Sigmoid colon (tissue), 7 donors: ENCODE measurements at places on chromosomes 7 and 10. TPM values are rescaled to one million over a fixed set of nuclear protein-coding genes. Genes with fewer than 3 reads are reported as not detected.

CDK1 gene
- total RNA-seq = 1.1 TPM

GATA3 gene
- not detected for total RNA-seq

RASA4B gene
- 17.2 TPM for total RNA-seq

- H3K4me3 ChIP-seq = peak within 1 kb of the TSS; percentile 68
- no peaks in the 10 kb centered on the region for H3K27me3 ChIP-seq
- no peak for DNase-seq
- no peaks in the 10 kb centered on the region for H3K4me1 ChIP-seq
- peak within 1 kb of the TSS; percentile 95 for H3K27ac ChIP-seq
- no peaks in the 10 kb centered on the region for H3K36me3 ChIP-seq
Observed at GRCh38 chr10:119872610-119872859, at the start of gene MCMBP. TSS of gene MCMBP (minus strand) at chr10:119872843. CDS start at chr10:119872584, 259 bp downstream.

GRCh38 chr10:3196958-3197347, 24.4 kb upstream of the PITRM1 start:
- no peaks in the 10 kb centered on the region for H3K36me3 ChIP-seq
- H3K4me3 ChIP-seq = no peak overlapping the region
- H3K4me1 ChIP-seq = peaks cover 16% of the 10 kb centered on the region

DNA sequence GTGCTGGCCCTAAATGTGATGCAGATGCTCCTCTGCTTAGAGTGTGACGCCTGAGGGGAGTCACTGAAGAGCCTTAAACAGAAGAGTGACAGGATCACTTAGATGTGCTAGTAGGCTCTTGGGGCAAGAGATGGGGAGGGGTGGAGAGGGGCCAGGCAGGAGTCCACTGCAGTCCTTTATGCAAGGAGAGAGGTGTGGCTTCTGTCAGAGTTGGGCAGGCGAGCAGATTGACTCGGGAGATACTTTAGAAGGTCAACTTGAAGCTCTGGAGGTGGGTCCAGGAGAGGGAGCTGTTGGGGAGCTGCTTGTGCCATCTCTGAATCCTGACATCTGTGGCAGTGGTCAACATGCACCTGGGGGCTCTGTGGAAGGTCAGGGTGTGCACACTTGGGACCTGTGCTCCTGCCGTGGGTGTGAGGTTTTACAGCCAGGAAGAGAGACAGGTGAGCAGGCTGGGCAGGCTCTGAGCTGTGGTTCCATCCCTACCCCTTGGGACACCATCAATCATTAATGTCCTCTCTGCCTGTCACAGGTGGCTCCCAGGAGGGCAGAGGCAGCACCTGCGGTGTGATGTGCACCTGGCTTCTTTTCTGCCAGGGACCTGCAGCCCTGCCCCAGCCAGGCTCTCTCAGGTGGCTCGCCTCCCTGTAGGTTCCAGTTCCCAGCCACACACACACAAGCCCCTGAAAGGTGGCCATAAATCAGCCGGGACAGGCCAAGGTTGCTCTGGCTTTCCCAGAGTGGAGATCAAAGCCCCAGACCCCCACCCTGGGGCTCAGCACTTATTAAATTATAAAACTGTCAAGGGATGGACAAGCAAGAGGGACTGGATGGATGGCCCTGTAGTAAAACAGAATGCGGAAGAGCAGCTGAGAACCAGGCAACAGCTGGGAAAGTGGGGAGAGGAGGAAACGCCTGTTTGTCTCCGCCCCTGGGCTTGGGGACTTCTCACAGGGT, 14.0 kb downstream of the NEURL1 start:
- H3K4me1 ChIP-seq = no peaks in the 10 kb centered on the region
- H3K27me3 ChIP-seq = no peaks in the 10 kb centered on the region
- DNase-seq = no peak
- no peak overlapping the region for H3K27ac ChIP-seq

DNA sequence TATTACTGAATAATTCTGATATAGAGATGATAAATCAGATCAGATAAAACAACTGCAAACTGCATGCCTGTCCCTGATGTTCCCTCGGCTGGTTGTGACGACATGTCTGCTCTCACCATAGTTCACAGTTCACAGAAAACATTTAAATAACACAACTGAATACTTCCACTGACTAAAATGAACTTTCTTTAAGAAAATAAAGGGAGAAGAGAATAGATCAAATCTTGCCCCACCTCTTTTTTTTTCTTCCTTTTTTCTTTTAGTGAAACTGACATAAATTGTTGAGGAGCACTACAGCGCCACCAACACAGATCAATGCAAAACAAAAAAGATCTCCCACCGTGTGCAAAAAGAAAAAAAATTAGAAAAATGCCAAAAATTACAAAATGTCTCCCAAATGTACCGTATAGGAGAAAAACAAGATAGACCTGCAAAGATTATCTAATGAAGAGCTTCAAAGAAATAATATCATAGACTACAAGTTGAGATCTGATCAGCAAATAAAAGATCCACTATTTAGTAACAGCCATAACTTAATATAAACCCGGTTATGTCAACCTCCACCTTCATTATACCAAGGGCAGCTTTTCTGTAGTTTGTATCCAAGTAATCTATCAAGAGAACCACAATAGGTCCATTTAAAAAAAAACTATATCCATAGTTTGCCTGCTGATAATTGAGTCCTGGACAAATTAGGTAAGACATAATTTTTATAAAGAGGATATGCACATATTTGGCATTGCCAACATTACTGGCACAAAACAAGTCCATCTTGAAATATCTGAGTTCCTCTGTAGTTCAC, 30.7 kb upstream of the EPC1 start:
- H3K4me1 ChIP-seq = peaks cover 28% of the 10 kb centered on the region
- DNase-seq = no peak
- no peaks in the 10 kb centered on the region for H3K27me3 ChIP-seq
- no peaks in the 10 kb centered on the region for H3K36me3 ChIP-seq

- H3K27me3 ChIP-seq = no peaks in the 10 kb centered on the region
- H3K4me3 ChIP-seq = no peak overlapping the region
- no peak overlapping the region for H3K27ac ChIP-seq
- no peaks in the 10 kb centered on the region for H3K4me1 ChIP-seq
Observed at GRCh38 chr7:5139998-5140397, 50.0 kb upstream of the WIPI2 start.

GRCh38 chr7:87627634-87627994, 584 bp upstream of the RUNDC3B start:
- H3K27ac ChIP-seq = no peak overlapping the region
- no peaks in the 10 kb centered on the region for H3K27me3 ChIP-seq

DNA sequence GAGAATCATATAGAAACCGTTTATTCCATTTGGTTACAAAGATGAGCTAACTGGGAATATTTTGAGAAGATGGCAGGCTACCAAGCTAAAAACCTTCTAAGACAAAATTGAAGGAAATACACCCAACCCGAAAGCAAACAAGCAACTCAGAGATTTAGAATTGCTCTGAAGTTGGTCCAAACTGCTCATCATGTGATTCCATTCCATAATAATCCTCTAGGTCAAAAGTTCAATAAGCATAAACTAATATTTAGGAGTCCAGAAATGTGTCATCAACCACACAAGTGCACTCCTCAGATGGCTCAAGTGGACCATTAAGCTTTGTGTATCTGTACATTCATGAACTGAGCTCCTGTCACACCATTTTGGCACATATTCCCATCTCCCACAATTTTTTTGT, 28.7 kb downstream of the DGKI start:
- no peak overlapping the region for H3K4me3 ChIP-seq
- no peak for DNase-seq
- no peaks in the 10 kb centered on the region for H3K4me1 ChIP-seq
- no peaks in the 10 kb centered on the region for H3K27me3 ChIP-seq
- H3K27ac ChIP-seq = no peak overlapping the region

GRCh38 chr10:101563497-101564040, 24.5 kb downstream of the POLL start:
- no peak overlapping the region for H3K4me3 ChIP-seq
- H3K36me3 ChIP-seq = no peaks in the 10 kb centered on the region
- DNase-seq = no peak
- H3K27me3 ChIP-seq = peaks cover 63% of the 10 kb centered on the region

DNA sequence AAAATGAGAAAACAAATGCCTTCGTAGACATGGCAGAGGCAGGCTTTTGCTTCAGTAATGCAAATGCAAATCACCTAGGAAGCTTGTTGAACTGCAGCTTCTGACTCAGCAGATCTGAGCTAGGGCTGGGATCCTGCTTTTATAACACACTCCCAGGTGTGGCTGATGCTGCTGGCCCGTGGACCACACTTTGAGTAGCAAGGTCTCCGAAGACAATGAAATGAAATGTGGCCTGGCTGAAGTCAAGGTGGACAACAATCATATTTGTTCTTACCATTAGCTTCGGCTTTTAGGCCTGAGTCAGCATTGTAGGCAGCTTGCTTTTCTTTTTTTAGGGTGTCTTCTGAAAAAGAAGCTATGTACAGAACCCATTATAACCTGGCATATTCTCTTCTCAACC, 26.3 kb downstream of the COL17A1 start:
- H3K36me3 ChIP-seq = no peaks in the 10 kb centered on the region
- DNase-seq = no peak
- no peaks in the 10 kb centered on the region for H3K4me1 ChIP-seq
- no peak overlapping the region for H3K4me3 ChIP-seq

- H3K4me1 ChIP-seq = no peaks in the 10 kb centered on the region
- H3K27ac ChIP-seq = no peak overlapping the region
- no peaks in the 10 kb centered on the region for H3K27me3 ChIP-seq
- DNase-seq = no peak
- H3K36me3 ChIP-seq = no peaks in the 10 kb centered on the region
- no peak overlapping the region for H3K4me3 ChIP-seq
Observed at GRCh38 chr10:127290850-127291249, 94.5 kb upstream of the INSYN2A start.

GRCh38 chr7:151503902-151504714, 15.6 kb downstream of the RHEB start:
- DNase-seq = peak; percentile 80
- H3K36me3 ChIP-seq = no peaks in the 10 kb centered on the region
- no peaks in the 10 kb centered on the region for H3K27me3 ChIP-seq
- peak overlapping the region; percentile 95 for H3K27ac ChIP-seq
- no peak overlapping the region for H3K4me3 ChIP-seq
- H3K4me1 ChIP-seq = peaks cover 96% of the 10 kb centered on the region

DNA sequence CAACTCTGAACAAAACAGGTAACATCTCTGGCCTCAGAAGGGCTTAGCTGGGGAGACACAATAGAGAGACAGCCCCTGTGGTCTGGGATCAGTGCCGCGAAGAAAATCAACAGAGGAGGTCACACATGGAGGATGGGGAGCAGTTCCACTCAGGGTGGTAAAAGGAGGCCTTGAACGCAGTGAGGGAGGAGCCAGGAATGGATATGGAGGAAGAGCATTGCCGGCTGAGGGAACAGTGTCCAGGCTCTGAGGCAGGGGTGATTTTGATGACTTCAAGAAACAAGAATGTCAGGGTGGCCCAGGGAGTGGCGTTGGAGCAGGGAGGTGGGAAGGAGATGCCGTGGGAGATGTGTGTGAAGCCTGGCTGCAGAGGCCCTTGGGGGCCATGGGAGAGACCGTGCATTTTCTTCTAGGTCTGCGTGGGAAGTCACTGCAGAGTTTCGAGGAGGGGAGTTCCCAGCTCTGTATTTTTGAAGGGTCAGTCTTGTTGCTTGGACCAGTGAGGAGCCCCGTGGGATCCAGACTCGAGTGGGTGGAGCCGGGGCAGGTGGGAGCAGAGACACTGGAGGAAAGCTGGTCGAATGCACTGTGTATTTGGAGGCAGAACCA, 35.7 kb upstream of the SH2D4B start:
- peak overlapping the region; percentile 1 for H3K27ac ChIP-seq
- no peak for DNase-seq
- H3K36me3 ChIP-seq = no peaks in the 10 kb centered on the region
- no peaks in the 10 kb centered on the region for H3K27me3 ChIP-seq
- no peak overlapping the region for H3K4me3 ChIP-seq
